ENCODE measurements at places on chromosomes 5 and 9.

- no peak for DNase-seq
These were observed 49.0 kb upstream of the TNPO1 start for GRCh38 chr5:72767289-72768010.

GRCh38 chr5:77418601-77419581 is 73.2 kb downstream of the WDR41 start:
- peak; percentile 43 for DNase-seq

GRCh38 chr5:168951356-168951755 is 349.6 kb downstream of the SLIT3 start:
- no peak for DNase-seq

- peak; percentile 66 for DNase-seq
These were observed 4.9 kb upstream of the C7 start for GRCh38 chr5:40904205-40904993.

DNA sequence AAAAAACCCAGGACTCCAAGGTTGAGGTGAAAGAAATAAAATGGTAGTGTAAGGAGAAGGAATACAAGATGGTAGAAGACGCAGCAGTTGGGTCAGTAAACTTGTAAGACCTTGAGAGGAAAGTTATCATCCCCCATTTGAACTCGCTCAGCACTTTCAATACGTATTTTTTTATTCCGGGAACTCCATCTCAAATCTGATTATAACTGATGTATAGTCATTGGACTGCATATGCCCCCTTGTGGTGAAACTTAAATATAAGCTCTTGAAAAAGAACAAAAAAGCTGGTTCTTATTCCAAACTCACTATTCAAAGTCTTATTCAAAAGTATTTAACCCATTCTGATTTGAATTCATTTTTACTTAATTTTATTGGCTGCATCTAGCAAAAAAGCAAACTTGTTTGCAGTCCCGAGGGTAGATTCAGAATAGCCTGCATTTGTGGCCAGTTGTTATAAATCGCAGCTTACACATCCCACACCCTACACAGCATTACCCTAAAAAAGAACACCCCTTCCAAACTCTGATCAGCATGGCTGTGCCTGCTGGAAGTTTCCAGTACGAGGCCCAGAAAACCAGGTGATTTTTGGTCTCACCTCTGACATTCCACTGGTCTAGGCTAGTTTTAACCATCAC is 118.0 kb downstream of the ESM1 start:
- DNase-seq, result no peak

DNA sequence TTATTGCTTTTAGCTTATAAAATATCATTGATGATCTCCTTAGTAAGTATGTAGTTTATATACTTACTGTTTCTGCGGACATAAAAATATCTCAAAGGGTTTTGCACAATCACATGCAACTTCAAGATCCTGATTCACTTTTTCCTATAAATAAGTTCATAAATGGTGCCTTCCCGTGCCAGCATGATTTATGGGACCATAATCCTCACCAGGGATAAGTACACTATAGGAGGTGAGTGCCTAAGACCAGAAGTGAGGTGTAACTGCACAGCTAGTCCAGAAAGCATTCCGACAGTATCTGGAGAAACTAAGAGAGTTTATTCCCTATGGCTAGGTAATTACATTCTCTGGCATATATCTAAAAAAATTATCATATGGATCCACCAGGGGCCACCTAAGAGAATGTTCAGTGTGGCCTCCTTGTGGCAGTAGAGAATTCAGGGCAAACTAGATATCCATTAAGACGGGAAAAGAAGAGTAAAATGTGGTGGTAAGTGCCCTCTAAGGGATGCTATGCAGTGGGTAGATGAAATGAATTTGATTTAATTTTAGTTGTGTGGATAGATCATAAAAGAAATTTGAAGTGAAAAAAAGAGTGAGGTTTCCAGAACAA is 402.5 kb upstream of the SLC24A2 start:
- DNase-seq, result no peak

DNA sequence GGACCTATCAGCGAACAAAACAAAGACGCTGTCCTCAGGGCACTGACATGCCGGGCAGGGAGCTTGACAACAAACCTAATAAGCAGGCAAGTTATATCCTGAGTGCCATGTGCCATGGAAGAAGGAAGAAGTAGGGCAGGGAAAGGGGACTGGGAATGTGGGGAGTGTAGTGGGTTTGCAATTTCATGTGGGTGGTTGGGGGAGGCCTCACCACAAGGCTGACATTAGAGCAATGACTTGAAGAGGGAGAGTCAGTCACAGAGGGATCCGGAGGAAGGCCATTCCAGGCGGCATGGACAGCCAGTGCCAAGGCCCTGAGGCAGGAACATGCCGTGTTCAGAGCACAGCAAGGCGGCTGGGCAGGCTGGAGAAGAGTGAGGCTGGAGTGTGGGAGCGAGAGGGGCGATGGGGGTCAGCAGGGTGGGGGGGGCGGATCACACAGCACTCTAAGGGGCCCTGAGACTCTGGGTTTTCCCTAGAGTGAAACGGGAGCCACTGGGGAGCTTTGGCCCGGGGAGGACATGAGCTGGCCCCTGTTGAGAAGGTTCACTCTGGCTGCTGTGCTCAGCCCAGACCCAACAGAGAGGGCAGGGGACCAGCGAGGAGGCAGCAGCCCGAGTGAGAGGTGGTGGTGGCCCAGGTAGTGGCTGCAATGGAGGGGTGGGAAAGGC is 86.3 kb downstream of the STK10 start:
- no peak for DNase-seq

DNA sequence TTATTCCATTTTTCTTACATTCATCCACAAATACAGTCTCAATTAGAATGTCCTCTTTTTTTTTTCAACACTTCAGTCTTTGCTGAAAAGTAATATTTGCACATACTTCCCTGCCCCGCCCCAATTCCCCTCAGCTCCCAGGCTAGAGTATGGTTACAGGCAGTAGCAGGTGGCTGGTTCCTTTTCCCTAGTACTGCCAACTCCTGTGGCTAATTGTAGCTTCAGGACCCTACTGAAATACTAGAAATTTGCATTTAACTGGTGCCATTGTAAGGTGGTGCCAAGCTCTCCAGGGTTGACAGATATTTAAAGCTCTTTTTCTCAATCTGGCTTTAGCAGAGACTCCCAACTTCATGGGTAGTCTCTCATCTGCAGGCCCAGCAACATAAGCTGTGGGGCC is 80.3 kb downstream of the FAM81B start:
- DNase-seq, result no peak

- no peak for DNase-seq
These were observed 19.1 kb upstream of the SLC9A3 start for GRCh38 chr5:543351-543750.

- DNase-seq, result no peak
These were observed 116.2 kb upstream of the RAPGEF1 start for GRCh38 chr9:131856105-131856504.

DNA sequence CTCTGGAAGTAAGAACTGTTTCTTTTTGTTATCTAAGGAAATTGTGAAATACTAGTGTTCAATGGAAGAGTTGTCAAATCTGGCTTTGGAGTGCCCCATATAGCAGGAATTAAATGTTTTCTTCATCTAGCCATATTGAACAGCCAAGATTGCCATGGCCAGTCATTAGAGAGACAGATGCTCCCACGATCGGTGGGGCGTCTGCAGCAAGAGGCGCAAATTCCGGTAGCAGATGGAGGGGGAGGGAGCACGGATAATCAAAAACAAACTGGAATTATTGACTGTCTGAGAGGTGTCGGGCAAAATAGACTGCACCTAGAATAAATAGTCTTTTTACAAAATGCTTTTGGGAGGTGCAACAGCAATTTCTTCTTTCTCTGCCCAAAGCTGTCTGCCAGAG is 139.1 kb upstream of the FSTL4 start:
- no peak for DNase-seq

GRCh38 chr5:145704724-145705123 is 130.4 kb downstream of the PRELID2 start:
- no peak for DNase-seq

GRCh38 chr5:61321669-61322068 is 10.4 kb upstream of the ZSWIM6 start:
- no peak for DNase-seq

DNA sequence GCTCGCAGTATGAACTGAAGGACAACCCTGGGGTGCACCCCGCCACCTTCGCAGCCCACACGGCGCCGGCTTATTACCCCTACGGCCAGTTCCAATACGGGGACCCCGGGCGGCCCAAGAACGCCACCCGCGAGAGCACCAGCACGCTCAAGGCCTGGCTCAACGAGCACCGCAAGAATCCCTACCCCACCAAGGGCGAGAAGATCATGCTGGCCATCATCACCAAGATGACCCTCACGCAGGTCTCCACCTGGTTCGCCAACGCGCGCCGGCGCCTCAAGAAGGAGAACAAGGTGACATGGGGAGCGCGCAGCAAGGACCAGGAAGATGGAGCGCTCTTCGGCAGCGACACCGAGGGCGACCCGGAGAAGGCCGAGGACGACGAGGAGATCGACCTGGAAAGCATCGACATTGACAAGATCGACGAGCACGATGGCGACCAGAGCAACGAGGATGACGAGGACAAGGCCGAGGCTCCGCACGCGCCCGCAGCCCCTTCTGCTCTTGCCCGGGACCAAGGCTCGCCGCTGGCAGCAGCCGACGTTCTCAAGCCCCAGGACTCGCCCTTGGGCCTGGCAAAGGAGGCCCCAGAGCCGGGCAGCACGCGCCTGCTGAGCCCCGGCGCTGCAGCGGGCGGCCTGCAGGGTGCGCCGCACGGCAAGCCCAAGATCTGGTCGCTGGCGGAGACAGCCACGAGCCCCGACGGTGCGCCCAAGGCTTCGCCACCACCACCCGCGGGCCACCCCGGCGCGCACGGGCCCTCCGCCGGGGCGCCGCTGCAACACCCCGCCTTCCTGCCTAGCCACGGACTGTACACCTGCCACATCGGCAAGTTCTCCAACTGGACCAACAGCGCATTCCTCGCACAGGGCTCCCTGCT is 3.8 kb downstream of the IRX1 start:
- DNase-seq, result no peak

- DNase-seq, result no peak
These were observed 167.3 kb downstream of the ROR2 start for GRCh38 chr9:91782708-91783214.

GRCh38 chr5:36651761-36652685 is 45.6 kb downstream of the SLC1A3 start:
- DNase-seq, result no peak

GRCh38 chr5:134355681-134356080 is 11.3 kb downstream of the CDKL3 start:
- no peak for DNase-seq

GRCh38 chr9:9997585-9997984 is 615.2 kb downstream of the PTPRD start:
- no peak for DNase-seq

Measured in head of caudate nucleus (tissue), 42 donors.